Prostate gland (tissue), 2 donors: ENCODE measurements at places on chromosomes 4 and X. TPM values are rescaled to one million over a fixed set of nuclear protein-coding genes. Genes with fewer than 3 reads are reported as not detected.

Gene HUWE1
- total RNA-seq: 107 TPM

Gene PYURF
- total RNA-seq: 133 TPM

Gene SSX2B
- not detected for total RNA-seq

Gene SPARCL1
- 248 TPM for total RNA-seq

Gene CT45A9
- total RNA-seq: not detected

Gene PDGFC
- total RNA-seq: 18.6 TPM

DNA sequence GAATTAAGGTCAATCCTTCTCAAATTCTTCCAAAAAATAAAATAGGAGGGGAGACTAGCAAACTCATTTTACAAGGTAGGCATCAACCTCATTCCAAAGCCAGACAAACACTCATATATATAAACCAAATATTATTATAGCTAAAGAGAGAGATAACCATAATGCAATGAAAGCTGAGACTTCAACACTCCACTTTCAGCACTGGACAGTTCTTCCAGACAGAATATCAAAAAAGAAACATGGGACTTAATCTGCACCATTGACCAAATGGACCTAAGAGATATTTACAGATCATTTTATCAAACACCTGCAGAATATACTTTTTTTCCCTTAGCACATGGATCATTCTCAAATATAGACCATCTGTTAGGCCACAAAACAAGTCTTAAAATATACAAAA, 15.5 kb upstream of the EDA2R start:
- no peak for DNase-seq

- no peak for DNase-seq
These were observed 20.6 kb downstream of the NKX1-1 start for GRCh38 chr4:1385373-1386340.

- no peak for DNase-seq
These were observed 33.0 kb downstream of the AFF1 start for GRCh38 chr4:86967798-86968197.

- no peak for DNase-seq
These were observed 7.2 kb downstream of the ZNF185 start for GRCh38 chrX:152905081-152905420.

DNA sequence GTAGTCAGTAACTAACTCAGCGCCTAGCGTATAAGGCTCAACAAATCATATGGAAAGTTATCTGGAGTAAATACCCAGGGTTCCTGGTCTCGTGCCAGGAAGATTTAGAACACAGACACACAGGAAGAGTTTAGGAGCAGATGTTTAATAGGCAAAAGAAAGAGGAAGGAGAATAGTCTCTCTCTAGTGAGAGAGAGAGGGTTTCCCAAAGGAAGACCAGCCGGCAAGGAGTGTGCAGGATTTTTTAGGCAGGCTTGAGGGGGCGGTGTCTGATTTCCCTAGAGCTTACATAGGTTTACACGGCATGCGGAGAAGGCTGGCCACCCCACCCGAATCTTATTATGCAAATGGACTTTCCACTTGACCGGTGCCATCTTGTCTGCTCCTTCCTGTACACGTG, 284.0 kb upstream of the FRG1 start:
- no peak for DNase-seq

DNA sequence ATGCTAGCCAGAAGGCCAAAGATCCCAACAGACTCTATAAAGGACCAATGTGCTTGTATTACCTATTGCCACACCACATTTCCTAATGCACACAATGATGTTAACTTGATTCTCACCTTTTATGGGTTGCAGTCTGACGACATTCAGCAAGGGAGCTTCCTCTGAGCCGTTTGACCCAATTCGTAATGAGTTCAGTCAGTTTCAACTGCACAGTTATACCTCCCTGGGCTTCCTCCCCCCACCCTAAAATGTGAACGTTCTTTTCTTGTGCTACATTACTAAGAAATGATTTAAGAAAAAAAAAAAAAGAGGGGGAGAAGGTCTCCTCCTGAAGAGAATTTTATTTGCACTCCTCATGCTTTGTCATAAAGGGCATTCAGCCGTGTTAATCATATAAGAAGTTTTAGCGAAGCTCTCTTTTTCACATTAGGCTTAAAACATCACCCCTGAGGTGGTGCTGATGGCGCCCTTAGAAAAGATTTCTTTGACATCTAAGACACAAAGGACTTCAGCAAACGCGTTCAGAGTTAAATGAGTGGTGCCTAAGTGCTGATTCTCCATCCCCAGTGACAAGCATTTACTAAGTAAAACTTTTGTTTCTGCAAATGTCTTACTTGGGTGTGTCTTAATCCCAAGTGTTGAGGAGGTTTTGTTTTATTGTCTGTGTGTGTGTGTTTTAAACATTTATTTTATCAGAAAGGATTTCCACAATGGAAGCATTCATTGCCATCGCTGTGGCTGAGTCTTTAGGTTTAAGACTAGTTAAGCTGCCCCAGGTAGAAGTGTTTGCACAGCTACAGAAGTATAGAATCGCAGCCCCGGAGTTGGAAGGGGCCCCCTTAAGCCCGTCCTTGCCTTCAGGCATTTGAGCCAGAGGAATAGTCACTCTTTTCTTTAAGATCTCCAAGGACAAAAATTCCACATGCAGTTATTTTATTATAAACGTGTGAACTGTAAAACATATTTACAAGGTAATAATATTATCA, 15.2 kb upstream of the GPC3 start:
- DNase-seq: no peak

GRCh38 chrX:46376246-46376885, 168.9 kb downstream of the ZNF674 start:
- DNase-seq: peak; percentile 20

DNA sequence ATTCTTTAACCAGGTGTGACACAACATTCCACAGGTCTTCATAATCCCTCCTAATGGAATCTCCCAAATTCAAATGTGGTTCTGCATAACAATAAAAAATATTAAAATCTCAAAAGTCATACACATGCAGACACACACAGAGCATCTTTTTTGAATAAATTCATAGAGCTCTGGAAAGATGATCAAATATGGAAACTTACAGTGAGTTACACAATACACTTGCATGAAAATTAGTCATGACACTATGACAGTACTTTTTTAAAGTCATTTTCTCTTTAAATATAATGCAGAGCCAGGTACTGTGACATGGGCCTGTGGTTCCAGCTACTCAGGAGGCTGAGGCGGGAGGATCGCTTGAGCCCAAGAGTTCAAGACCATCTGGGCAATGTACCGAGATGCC, 38.9 kb downstream of the DDX60L start:
- no peak for DNase-seq

DNA sequence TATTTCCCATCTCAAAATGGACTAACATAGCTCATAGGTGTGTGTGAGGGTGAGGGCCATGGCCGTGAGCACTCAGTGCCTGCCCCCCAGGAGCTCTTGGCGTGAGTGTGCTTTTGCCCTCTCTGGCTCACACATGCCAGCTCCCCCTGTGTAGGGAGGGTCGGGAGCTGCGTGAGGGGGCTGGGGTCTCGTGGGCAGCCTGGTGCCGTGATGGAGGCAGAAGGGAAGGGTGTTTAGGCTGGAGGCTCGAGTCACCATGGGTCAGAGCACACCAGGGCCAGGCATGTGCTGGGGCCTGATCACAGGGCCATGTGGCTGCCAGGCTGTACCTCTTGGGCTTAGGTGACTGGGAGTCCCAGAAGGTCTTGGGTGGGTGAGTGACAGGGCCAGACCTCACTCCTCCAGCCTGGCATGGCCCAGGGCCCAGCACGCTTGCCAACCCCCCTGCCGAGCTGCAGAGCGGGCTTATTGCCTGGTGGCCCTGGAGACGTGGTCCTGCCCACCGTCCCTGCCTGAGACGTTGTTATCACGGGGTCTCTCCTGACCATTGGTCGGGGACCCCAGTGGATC, 44.0 kb downstream of the ADRA2C start:
- DNase-seq: no peak

DNA sequence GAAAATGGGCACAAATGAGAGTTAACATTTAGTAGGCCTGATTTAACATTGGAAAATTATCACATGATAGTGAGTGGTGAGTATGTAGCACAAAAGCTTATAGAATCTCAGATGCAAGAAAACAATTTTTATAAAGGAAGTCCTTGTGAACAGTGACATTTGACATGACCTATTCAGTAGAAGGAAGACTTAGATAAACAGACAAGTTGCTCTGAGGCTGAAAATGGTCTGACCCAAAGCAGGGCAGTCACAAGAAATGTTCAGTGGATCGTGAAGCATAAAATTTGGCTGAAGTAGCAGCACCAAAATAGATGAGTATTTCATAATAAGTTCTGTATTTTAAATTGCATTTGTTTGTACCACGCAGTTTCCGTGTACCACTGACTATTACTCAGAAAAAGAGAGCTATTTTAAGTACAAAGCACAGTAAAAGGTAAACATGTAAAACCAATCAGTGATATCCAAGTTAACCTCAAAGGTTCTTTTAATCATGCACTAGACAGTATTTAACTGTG, 605.7 kb upstream of the PABPC4L start:
- no peak for DNase-seq

GRCh38 chrX:9626379-9626778, 139.3 kb downstream of the GPR143 start:
- DNase-seq: no peak

DNA sequence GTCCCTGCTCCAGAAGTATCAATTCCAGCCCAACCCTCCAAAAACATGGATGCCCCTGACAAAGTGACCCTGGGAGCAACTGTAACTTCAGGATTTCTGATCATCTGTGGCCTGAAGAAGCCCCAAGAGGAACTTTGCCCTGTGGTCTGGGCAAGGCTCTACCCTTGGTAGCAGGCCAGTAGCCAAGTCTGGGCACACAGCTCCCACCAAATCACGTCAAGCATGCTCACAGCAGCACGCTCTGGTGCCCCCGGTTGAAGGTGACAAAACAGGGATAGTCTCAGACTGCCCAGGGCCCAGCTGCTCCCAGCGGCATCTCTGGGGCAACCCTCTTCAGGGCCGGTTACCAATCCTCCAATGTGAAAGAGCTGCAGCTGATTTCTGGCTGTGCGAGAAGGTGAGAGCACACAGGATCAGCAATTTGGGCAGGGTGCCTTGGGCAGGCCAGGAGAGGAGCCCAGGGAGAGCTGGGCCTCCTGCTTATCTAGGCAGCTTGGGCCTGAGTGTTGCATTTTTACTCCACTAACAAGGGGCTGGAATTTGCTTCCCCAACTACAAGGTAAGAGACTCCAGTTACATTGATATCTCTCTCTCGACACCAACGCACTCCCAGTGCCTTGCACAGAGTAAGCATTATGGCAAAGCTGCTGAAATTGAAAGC, 418.1 kb downstream of the BCOR start:
- DNase-seq: no peak

- no peak for DNase-seq
These were observed 51.1 kb downstream of the TET2 start for GRCh38 chr4:105197777-105198176.

DNA sequence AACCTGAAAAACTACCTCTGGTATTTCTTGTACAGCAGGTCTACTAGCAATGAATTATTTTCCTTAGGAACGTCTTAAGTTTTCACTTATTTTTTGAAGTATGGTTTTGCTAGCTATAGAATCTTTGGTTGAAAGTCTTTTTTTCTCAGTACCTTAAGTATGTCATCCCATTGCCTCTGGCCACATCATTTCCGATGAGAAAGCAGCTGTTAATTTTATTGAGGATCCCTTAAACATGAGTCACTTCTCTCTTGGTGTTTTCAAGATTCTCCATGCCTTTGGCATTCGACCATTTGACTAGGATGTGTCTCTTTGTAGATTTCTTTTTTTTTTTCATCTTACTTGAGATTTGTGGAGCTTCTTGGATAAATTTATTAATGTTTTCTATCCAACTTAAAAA, 803.8 kb upstream of the AMOT start:
- no peak for DNase-seq

DNA sequence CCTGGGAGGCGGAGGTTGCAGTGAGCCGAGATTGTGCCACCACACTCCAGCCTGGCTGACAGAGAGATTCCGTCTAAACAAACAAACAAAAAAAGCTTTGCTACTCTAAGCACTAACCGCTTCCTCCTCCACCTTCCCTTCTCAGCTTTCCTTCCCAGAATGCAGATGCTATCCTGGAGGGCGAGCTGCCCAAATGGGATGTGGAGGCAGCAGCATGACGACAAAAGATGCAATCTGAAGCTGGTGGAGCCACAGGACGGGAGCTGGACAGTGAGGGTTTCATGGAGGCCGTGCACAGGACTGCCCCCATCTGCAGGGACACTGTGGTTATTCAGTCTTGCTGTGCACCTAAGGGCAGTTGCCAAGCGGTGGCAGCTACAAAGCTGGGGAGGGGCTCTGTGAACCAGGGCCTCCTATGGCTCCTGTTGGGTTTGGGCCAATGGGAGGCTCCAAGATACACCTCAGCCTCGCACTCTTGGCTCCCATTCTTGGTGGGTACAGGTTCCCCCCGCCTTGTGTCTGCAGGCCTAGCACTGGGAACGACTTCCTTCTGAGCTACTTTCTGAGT, 47.4 kb downstream of the WDR1 start:
- DNase-seq: no peak

DNA sequence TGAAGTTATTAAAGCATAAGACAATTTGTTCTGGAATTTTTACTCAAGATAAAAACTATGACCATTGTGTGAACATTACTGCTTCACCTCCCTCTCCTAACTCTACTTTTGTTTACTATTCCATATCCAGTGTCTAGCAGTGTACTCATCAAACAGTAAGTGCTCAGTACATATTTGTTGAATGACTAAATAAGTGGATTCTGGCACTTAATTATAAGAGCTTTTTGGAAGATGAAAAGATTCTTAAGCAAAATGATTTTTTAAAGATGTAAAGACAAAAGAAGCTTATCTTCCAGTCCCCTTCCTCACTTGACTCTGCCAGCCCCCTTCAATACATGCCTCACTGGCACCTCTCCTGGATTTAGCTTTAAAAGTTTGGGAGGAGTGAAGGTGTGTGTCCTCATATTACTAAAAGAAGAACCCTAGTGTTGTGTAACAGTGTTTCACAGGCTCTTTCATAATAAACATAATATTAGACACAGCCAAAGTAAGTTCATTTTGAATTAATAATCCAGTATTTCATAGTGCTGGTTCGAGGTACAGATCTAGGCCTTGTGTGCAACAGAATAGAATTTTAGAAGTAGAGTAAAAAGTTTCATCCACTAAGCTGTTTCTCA, 53.0 kb downstream of the GAB1 start:
- DNase-seq: no peak

GRCh38 chr4:170035845-170036244, 9.7 kb upstream of the MFAP3L start:
- DNase-seq: no peak

- no peak for DNase-seq
These were observed 43.0 kb upstream of the PDLIM5 start for GRCh38 chr4:94408549-94409374.

- DNase-seq: no peak
These were observed 204.4 kb downstream of the ZNF330 start for GRCh38 chr4:141425124-141425523.

DNA sequence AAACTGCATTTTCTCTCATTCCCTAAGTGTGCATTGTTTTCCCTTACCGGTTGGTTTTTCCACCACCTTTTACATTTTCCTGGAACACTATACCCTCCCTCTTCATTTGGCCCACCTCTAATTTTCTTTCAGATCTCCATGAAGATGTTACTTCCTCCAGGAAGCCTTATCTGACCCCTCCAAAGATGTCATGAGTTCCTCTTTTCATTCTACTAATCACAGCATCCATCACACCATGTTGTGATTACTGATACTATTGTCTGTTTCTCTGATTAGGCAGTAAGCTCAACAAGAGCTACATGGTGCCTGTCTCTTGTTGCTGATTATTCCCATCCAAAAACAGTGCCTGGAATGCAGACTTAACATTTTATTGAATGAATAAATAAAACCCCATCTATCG, 2.9 kb upstream of the AFP start:
- no peak for DNase-seq

- no peak for DNase-seq
These were observed 1.4 kb downstream of the MAGED1 start for GRCh38 chrX:51894697-51895336.
